ENCODE measurements at places on chromosomes 1 and 21.

DNA sequence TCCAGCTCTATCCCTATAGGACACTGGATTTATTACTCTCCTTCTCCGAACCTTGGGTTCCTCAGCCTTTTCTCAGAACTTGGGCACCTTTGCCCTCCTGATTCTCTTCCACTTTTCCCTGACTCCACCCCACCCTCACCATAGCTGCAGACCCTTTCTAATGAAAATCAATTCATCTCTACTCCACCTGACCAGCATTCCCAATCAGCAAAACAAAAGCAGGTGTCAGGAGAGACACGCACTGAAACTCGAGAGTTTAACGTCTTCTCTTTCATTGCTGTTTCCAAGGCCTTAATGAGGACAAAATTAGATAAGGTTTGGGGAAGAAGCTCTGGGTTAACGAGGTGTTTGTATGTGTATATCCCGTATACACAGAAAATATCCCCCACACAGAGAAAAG is 208.8 kb downstream of the PLPP3 start:
- DNase-seq = no peak

DNA sequence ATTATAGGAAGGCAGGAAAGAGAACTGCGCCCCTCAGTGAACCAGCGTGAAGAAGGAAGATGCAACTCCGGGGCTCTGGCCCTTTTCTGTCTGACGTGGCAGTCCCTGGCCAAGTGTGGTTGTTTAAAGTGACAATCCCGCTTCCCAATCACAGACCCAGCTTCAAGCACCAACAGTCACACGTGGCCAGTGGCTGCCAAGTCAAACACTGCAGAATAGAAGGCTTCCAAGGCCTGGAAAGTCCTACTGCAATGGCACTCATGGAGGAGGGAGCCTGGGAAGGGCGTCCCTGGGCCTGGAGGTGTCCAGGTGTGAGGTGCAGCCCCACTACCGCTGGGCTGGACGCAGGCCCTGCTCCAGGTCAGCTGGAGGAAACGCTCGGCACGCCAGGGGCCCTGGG is 143.8 kb downstream of the CASZ1 start:
- no peak for DNase-seq

GRCh38 chr1:24329797-24330543 is 10.8 kb downstream of the GRHL3 start:
- DNase-seq = peak; percentile 18

DNA sequence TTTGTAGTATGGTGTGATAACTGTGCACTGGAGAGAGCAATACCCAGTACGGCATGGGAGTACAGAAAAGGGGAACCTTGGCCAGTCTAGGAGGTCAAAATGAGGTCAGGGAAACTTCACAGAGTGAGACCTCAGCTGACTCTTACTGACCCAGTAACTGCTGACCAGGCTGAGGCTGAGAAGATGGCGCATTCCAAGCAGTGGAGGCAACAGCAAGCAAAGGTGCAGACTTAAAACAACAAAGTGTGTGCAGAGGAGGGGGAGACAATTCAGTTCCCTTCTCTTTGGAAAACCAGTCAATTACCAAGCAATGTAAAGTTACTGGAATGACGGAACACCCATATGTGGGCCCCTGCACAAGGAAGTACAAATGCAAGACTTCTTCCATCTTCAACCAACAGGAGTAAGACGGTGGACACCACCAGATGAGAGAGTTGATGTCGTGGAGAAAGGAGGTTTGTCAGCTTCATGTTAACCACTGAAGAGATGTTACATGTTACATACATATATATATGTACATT is 54.6 kb upstream of the PRDX6 start:
- DNase-seq = no peak

GRCh38 chr1:219372916-219373615 is 199.4 kb downstream of the LYPLAL1 start:
- DNase-seq = no peak

GRCh38 chr21:45466330-45467220 is 61.6 kb downstream of the COL18A1 start:
- no peak for DNase-seq

DNA sequence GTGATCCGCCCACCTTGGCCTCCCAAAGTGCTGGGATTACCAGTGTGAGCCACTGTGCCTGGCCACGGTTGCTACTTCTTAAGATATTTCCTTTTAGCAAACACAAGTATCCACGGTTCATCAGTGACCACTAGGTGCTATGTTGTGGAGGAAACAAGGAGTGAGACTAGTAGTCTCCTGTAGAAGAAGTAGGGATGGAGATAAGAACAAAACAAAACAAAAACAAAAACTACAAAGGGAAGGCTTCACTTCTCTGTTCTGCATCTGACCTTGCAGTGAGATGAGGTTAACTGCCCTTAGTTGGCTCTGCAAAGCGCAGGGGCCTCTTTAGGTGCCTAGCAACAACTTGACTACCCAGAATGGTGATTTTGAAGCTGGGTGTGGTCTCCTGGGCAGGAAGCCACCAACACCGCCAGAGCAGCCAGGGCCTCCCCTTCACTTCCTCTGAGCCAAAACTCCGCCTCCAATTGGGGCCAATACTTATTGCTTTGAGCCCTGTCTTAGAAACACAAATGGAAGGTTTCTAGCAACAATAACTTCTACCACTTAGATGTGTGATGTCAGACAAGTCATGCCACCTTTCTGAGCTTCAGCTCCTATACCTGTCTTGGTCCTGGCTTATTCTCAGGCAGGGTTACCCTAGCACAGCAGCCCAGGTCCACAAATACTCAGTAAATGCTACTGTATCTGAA is 12.8 kb upstream of the CDC42 start:
- DNase-seq = peak; percentile 59

GRCh38 chr1:236141447-236142252 is 689 bp upstream of the GPR137B start:
- peak; percentile 94 for DNase-seq

- peak; percentile 69 for DNase-seq
These were observed 978 bp downstream of the PRDM15 start for GRCh38 chr21:41877901-41878830.

GRCh38 chr1:117077267-117077666 is 17.1 kb downstream of the TTF2 start:
- DNase-seq = peak; percentile 69

DNA sequence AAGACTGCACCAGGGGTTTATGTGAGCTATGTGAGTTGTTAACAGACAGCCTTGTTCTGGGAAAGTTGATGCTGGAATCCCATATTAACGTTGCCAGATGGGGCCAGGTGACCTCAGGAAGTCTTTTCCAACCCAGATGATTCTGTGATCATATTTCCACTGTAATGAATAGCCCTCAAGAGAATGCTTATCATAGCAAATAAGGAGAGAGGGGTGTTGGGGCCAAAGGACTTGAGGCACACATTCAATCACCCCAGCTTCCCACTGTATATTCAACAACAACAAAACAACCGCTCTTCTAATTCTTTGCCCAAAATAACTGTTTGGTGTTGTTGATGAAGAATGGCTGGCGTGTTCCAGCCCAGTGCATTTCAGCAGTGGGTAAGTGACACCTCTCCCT is 14.1 kb downstream of the ZNF697 start:
- DNase-seq = no peak

- DNase-seq = peak; percentile 80
These were observed 87.5 kb upstream of the SGIP1 start for GRCh38 chr1:66446261-66447001.

DNA sequence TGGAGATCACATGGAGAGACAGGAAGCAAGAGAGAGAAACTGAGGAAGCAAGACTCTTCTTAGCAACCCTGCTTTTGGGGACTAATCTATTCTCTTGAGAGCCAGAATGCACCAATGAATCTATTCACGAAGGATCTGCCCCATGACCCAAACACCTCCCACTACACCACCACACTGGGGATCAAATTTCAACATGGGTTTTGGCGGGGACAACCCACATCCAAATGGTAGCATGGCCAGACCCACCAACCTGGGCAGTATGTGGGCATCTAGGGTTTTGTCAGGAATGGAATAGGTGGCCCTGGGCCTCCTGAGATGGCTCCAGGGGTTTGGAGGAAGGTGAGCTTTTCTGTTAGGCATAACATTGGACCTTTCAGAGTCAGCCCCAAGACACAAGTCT is 33.7 kb downstream of the NENF start:
- no peak for DNase-seq

DNA sequence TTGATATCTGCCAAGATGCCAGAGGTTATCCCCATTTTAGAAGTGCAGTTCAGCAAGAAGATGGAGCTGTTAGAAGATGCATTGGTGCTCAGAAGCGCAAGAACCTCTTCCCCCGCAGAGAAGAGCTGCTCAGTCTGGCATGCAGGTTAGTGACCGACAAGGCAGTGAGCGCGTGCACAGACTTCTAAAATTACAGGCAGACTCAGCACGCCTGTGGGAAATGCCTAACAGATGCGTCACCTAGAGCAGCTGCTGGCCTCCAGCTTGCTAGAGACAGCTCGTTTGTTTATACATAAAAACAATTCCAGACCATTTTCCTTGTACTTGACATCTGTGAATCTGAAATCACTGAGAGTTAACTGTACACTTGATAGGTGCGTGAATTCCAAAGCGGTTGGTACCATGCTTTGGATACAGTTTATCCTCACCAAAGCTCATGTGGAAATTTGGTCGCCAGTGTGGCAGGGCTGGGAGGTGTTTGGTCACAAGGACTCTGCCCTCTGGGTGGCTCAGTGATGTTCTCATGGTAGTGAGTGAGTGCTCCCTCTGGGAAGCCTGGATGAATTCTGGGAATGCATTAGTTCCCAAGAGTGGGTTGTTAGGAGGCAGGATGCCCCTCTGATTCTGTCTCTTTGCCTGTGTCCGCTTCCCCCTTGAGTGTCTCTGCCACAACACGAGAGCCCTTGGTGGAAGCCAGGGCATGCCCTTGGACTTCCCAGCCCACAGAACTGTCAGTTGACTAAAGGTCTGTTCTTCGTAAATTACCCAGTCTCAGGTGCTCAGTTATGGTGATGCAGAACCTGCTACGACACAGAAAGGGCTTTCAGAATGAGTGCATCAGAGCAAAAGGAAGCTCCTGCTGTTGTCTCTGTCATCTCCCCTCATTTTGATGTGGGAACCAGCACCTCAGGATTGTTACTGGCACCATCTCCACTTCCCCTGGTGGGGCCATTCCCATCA is 24.4 kb downstream of the SNAP47 start:
- peak; percentile 97 for DNase-seq

GRCh38 chr1:12434174-12434573 is 183.8 kb downstream of the DHRS3 start:
- peak; percentile 82 for DNase-seq

- no peak for DNase-seq
These were observed 130.5 kb downstream of the TMEM53 start for GRCh38 chr1:44543786-44544185.

DNA sequence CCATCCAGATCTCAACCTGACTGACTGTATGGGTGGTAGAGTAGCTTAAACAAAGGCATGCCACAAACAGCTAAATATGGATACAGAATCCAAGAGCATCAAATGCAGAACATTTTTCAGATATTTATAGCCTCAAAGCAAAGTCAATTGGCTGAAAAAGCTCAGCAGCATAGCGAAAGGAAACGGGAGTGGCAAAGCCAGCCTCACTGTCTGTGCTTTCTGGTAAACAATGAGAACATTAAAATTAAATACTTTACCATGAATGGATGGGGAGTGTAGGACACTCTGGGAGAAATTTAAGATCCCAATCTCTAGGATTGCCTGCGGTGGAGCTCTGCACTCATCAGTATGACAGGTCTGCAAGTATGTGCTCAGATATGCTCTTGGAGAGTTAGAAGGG is 4.4 kb downstream of the RASAL2 start:
- DNase-seq = peak; percentile 36

DNA sequence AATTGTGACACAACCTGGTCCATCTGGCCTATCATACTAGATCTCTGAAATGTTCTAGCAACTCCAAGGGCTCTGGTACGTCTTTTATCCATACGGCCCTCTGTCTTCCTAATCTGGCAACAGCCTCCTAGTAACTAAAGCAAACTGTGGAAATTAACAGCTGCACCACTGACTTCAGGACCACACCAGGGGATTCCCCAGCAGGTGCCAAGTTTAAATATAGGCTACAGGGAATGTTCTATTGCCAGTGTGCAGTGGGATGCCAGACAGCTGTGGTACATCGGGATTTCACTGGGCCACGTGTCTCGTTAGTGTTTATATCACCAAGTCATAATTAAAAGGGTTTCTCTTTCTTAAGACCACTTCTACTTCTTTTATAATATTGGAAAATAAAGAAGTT is 94.3 kb downstream of the RGS2 start:
- DNase-seq = no peak

GRCh38 chr1:21437341-21437640 is 2.6 kb upstream of the NBPF3 start:
- DNase-seq = no peak

DNA sequence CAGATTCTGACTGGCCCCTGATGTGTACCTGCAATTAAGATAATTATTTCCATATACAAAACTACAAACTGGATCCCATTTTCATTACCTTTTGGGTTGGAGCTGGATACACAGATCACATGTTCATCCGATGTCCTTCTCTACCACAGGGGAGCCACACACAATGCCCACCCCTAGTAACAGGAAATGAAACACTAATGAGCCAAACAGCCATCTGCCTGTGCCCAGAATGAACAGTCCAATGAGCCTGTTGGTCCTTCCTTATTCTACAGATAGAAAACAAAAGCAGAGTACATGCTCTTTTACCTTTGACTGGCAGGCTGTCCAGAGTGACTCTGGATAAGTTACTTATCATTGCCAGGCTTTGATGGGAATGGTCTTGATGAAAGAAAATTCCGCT is 68.6 kb downstream of the SIPA1L2 start:
- DNase-seq = no peak

GRCh38 chr1:114458237-114458777 is 52.7 kb downstream of the TRIM33 start:
- peak; percentile 78 for DNase-seq

- no peak for DNase-seq
These were observed 11.7 kb downstream of the TAGLN2 start for GRCh38 chr1:159913451-159914192.

Data from fibroblast of villous mesenchyme (primary cell).